Mesangial cell (primary cell): ENCODE measurements at places on chromosomes 1 and 21. TPM values are rescaled to one million over a fixed set of nuclear protein-coding genes. Genes with fewer than 3 reads are reported as not detected.

Gene GFI1
- not detected in 2 replicates for total RNA-seq

Gene BATF3
- total RNA-seq: 1.8 and 2.6 TPM in 2 replicates

Gene RNF186
- total RNA-seq: not detected in 2 replicates

Gene KRTAP11-1
- not detected in 2 replicates for total RNA-seq

Gene TGFB2
- 66.6 and 94.8 TPM in 2 replicates for total RNA-seq

Gene FCGR3A
- total RNA-seq: not detected in 2 replicates

Gene PCP4
- 0.63 TPM in 1 of 2 replicates, not detected in the other for total RNA-seq

Gene CD84
- not detected in 2 replicates for total RNA-seq

Gene GBP5
- not detected in 2 replicates for total RNA-seq

Gene SLC9C2
- not detected in 2 replicates for total RNA-seq

Gene RNU1-3
- under 0.01 TPM in 2 replicates for total RNA-seq

Gene NUDT17
- total RNA-seq: 2.8 and 4.1 TPM in 2 replicates

Gene RGL1
- 2.0 and 6.0 TPM in 2 replicates for total RNA-seq

Gene CLDN17
- not detected in 2 replicates for total RNA-seq

Gene GPR3
- total RNA-seq: 1.6 and 2.4 TPM in 2 replicates

Gene ACTN2
- total RNA-seq: under 0.01 TPM in 2 replicates

Gene PALMD
- total RNA-seq: 0.13 and 0.33 TPM in 2 replicates

Gene FALEC
- total RNA-seq: 0.49 TPM in 1 of 2 replicates, not detected in the other

Gene LCE2C
- not detected in 2 replicates for total RNA-seq

Gene CALML6
- 0.63 TPM in 1 of 2 replicates, not detected in the other for total RNA-seq

Gene RHCE
- 0.38 TPM in 1 of 2 replicates, not detected in the other for total RNA-seq

Gene DPT
- 0.13 TPM in 1 of 2 replicates, not detected in the other for total RNA-seq

Gene PDE9A
- not detected in 2 replicates for total RNA-seq

Gene FAAH
- 3.1 and 10.8 TPM in 2 replicates for total RNA-seq
